Uterus (tissue), 4 donors: ENCODE measurements at places on chromosomes 12 and 14.

DNA sequence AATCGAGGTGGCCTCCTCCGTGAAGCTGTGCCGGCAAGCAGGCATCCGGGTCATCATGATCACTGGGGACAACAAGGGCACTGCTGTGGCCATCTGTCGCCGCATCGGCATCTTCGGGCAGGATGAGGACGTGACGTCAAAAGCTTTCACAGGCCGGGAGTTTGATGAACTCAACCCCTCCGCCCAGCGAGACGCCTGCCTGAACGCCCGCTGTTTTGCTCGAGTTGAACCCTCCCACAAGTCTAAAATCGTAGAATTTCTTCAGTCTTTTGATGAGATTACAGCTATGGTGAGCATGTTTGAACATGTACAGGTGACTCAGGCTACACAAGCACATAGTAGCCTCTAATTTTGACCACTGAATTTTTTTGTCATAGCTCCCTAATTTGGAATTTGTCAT lies 59.7 kb downstream of the ATP2A2 start:
- no peak overlapping the region for H3K4me3 ChIP-seq
- H3K36me3 ChIP-seq, result no peaks in the 10 kb centered on the region
- no peak overlapping the region for H3K27ac ChIP-seq
- DNase-seq, result no peak
- H3K4me1 ChIP-seq, result no peaks in the 10 kb centered on the region
- H3K27me3 ChIP-seq, result no peaks in the 10 kb centered on the region

DNA sequence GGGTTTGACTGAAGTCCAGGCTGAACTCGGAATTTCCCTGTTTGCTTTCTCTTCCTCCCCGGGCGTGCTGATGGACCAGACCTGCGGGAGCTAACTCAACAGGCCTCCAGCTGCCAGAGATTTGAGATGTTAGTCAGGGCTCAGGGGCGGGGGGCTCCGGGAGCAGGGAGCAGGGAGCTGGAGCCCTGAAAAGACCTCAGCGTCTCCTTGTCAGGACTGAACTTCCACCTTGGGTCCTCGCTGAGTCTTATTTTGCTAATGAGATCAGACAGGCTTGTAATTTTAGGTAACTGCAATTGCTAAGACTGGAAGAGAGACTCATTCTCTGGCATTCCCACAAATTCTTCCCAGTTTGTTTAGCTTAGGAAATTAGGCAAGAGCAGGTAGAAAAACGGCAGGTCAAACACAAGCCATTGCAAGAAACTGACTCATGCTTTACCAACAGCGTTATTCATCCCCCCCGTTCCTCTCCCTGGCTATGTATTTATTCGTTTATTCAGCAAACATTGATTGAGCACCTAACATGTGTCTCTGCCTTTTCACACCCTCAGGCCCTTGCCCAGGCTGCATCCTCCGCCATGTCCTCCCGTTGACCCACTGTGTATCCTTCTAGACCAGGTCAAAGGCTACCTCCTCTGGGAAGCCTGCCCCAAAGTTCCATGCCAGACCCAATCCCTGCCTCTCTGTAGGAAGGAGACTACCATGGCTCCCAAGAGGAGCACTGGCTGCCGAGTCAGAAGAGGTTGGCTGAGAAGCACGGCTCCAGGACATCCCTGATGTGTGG lies 80.4 kb upstream of the DIO3 start:
- peak overlapping the region; percentile 82 for H3K27ac ChIP-seq
- peaks cover 12% of the 10 kb centered on the region for H3K4me1 ChIP-seq

- H3K27me3 ChIP-seq, result no peaks in the 10 kb centered on the region
- no peak overlapping the region for H3K4me3 ChIP-seq
- H3K27ac ChIP-seq, result no peak overlapping the region
- no peak for DNase-seq
- no peaks in the 10 kb centered on the region for H3K36me3 ChIP-seq
- H3K4me1 ChIP-seq, result no peaks in the 10 kb centered on the region
These were observed 341.7 kb downstream of the DPF3 start for GRCh38 chr14:72552236-72552635.

DNA sequence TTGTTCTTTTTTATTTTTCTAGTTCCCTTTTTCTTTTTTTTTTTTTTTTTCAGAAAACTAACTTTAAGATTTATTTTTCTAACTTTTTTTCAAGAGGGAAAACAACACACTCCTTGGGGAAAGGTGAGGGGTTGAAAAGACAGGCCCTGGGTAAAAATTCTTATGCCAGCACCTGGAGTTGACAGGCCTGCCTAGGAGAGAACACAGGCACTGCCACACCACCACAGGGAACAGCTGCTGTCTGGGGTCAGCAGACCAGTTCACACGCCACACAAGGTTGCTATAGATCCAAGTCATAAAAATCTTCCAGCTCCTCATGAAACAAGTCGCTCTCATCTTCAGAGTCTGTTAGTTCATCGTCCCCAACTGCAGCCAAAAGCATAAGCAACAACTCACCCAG lies 246.4 kb downstream of the C12orf50 start:
- no peak overlapping the region for H3K27ac ChIP-seq
- no peak overlapping the region for H3K4me3 ChIP-seq
- H3K36me3 ChIP-seq, result no peaks in the 10 kb centered on the region
- no peaks in the 10 kb centered on the region for H3K27me3 ChIP-seq
- DNase-seq, result no peak
- H3K4me1 ChIP-seq, result no peaks in the 10 kb centered on the region

DNA sequence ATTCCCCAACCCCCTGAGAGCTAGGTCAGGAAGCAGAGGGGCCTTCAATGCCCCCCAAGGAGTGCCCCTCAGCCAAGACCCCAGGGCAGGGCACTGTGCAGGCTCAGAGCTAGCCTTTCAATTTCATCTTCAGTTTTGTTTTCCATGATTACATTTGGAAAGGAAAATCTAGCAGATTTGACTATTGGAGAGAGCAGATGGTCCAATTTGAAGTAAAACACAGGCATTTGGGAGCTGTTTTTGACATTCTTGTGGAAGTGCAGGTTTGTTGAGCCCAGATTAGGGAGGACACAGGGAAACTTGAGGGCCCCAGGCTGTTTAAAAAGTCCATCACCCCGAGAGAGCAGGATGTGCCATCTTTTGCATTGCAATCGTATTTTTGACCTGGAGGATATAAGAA lies 58.6 kb upstream of the GPATCH2L start:
- no peaks in the 10 kb centered on the region for H3K36me3 ChIP-seq
- no peak overlapping the region for H3K27ac ChIP-seq
- DNase-seq, result no peak
- no peaks in the 10 kb centered on the region for H3K4me1 ChIP-seq

- no peaks in the 10 kb centered on the region for H3K4me1 ChIP-seq
- no peaks in the 10 kb centered on the region for H3K27me3 ChIP-seq
- DNase-seq, result no peak
These were observed 89.3 kb downstream of the GARIN6 start for GRCh38 chr12:99736760-99737269.

GRCh38 chr14:37864861-37865718 lies 269.7 kb downstream of the TTC6 start:
- peaks cover 5% of the 10 kb centered on the region for H3K27me3 ChIP-seq
- no peaks in the 10 kb centered on the region for H3K4me1 ChIP-seq
- H3K4me3 ChIP-seq, result no peak overlapping the region
- DNase-seq, result no peak

GRCh38 chr14:74402401-74403251 lies 23.4 kb downstream of the SYNDIG1L start:
- no peak for DNase-seq
- H3K4me1 ChIP-seq, result no peaks in the 10 kb centered on the region
- H3K27ac ChIP-seq, result no peak overlapping the region

- no peaks in the 10 kb centered on the region for H3K27me3 ChIP-seq
- no peak overlapping the region for H3K4me3 ChIP-seq
- H3K36me3 ChIP-seq, result no peaks in the 10 kb centered on the region
- DNase-seq, result no peak
- H3K27ac ChIP-seq, result no peak overlapping the region
- H3K4me1 ChIP-seq, result no peaks in the 10 kb centered on the region
These were observed 423.6 kb downstream of the BTG1 start for GRCh38 chr12:91722072-91722471.
